MM.1S (cell line): ENCODE measurements at places on chromosomes 7 and 10.

DNA sequence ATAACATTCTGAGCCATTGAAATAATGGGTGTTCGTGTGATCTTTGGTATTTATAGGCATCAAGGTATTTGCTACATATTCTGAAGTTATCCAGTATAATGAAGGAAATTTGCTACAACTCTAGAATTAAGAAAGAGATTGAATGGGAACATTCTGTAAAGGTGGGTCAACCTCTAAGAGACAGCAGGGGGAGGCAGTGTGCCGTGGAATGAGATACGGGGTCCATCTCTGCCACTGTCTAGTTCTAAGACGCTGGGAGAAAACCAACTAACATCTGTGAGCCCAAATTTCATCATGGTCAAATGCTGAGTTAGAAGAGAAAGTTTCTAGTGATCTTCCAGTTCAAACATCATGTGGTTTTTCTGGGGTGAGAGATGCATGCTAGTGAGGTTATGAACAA, 368.9 kb downstream of the SORCS1 start:
- peak; percentile 65 for DNase-seq

DNA sequence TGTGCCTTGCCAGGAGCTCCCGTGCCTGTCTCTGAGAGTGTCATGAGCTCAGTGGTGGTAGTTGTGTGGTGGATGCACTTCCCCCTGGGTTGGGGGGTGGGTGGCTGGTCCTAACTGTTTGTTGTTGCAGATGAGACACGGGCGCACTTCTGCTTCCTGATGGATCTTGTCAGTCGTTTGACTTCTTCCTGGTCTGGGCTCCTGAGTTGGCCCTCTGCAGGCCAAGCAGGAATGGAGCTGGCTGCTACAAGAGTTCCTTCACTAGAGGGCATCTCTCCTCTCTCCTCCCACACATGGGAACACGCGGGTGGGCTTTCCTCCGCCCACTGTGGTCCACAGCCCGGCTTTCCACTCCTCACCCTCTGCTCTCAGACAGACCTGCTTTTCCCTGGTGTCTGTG, 82.0 kb downstream of the BMS1 start:
- no peak for DNase-seq

- no peak for DNase-seq
Observed at GRCh38 chr7:12716722-12717121, 29.3 kb downstream of the ARL4A start.

DNA sequence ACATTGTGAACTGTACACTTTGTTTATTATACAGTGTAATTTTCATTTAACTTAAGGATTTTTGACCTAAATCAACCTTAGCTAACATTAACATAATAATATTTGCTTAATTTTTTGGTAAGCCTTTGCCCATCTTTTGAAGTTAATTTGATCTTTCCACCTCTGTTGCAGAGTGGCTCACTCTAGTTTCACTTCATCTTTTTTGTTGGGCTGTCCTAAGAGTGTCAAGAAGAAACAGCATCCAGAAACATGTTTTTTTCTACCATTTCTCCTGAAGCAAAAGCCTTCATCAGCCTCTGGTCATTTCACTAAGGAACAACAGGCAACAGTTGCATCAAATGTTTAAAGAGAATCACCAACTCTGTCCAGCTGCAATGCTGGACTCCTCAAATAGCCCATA, 824.7 kb downstream of the REEP3 start:
- no peak for DNase-seq

- no peak for DNase-seq
Observed at GRCh38 chr7:50149369-50149768, 56.3 kb upstream of the ZPBP start.

- no peak for DNase-seq
Observed at GRCh38 chr10:77532068-77532467, 105.5 kb downstream of the KCNMA1 start.

GRCh38 chr7:117259615-117260014, 63.2 kb downstream of the WNT2 start:
- DNase-seq = no peak

DNA sequence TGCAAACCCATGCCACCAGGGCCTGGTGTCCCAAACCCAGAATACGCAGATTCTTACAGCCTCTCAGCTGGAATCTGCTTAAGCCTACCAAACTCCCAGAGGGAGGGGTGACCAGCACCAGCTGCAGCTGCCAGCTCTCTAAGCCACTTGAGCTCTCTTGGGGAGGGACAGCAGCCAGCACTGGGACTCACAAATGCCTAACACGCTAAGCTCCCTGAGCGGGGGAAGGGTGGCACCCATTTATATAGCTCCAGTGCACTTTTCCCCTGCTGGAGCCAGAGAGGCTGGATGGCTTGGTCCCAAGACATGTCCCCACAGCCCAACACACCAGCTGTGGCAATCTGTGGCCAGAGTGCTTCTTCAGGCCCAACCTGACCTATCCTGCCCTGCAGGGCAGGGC, 326.8 kb upstream of the NRG3 start:
- no peak for DNase-seq

- DNase-seq = no peak
Observed at GRCh38 chr10:78925800-78926319, 142.9 kb upstream of the ZMIZ1 start.

GRCh38 chr10:113022265-113022664, 72.2 kb downstream of the TCF7L2 start:
- no peak for DNase-seq

GRCh38 chr7:157500171-157500960, 163.6 kb downstream of the DNAJB6 start:
- no peak for DNase-seq

- DNase-seq = no peak
Observed at GRCh38 chr7:155387066-155387620, 70.8 kb upstream of the EN2 start.

- DNase-seq = no peak
Observed at GRCh38 chr7:21942955-21943354, 2.7 kb downstream of the CDCA7L start.

DNA sequence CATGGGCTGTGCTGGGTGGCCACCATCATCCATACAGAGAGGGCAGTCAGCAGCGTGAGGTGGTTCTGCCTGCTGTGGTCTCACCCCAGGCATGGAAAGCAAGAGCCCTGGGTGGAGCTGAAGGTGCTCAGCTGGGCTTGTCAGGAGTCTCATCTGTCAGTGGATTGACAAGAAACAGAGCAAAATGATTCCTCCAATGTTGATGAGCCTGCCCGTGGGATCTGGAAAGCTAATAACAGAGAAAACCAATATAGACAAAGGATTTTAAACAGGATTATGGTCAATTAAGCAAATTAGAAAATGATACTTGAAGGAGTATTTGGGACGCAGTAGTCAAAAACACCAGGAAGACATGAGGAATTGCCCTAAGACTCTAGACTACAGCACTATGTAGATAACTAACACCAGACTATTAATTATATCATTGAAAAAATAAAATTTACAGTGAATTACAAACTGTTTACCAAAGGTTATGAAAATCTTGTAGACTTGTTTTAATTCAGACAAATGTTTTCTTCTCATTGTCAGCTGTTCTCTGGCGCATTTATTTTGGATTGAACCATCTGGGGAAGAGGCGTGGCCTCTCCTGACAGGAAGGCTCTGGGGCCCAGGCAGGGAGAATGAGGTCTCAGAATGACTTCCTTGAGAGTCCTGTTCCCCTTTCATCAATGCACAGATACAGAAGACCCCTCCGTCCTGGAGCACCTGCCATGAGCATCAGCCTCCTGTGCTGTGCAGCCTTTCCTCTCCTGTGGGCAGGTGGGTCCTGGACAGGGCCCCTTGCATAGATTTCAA, 211.2 kb upstream of the PRSS58 start:
- no peak for DNase-seq

- no peak for DNase-seq
Observed at GRCh38 chr7:69032848-69033247, 565.4 kb upstream of the AUTS2 start.

DNA sequence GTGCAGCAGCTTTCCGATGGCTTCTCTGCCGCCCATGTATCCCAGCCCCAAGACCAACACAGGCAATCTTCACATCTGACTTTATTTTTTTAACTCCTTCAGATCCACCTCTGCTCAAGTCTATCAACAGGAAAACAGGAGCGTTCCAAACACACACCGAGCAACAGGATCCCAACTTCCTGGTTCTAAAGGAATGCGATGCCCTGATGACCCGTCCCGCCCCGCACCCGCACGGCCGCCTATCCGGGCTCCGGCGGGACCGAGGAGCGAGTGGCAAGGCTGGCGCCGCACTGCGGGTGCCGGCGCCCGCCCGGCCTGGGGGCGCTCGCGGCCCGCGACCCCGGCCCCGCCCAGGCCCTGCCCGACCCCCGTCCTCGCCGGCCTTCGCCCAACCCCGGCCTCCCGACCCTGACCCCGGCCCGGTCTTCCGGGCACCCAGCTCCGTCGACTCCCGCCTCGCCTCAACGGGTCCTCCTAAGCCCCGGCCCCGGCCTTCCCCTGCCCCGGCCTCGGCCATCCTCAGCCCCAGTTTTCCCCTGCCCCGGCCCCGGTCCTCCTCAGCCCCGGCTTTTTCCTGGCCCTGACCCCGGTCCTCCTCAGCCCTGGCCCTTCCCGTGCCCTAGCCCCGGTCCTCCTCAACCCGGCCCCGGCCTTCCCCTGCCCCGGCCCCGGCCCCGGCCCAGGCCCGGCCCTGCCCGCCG, 730 bp downstream of the LARP4B start:
- DNase-seq = no peak

GRCh38 chr10:62806251-62806650, 1.7 kb downstream of the ADO start:
- DNase-seq = no peak

DNA sequence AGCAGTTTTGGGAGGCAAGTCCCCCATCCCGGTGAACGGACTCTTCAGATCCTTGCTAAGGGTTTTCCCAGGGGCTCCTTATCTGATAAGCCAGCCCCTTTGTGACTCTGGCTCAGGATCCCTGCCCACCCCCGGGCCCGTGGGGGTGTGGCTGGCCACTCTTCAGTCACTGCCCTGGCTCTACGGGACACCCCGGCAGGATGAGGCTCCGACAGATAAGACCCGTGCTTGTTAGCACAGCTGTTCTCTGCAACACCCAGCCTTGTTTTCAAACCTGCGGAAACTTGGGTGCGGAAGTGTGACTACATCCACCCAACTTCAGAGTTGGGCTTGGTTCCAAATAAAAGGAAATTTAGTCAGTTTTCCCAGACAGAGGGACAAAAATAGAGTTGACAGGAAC, 66.7 kb upstream of the PODXL start:
- no peak for DNase-seq

GRCh38 chr10:60846173-60846572, 67.9 kb downstream of the CDK1 start:
- DNase-seq = no peak

DNA sequence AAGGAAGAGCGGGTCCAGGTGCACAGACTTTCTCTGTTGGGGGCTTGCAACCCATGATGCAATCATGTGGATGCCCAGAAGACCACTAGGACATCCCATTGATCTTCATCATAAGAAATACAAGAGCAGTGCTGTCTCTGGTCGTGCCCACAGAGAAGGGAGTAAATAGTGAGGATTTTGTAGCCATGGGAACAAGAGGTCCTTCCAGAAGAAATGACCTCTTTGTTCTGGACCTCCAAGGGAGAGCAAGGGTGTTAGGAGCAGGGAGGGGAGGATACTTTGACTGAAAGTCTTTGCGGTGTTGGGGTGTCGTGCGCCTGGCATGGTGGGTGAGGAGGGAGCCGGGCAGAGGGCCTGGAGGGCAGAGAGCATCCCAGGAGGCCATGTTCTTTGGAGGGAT, 55.0 kb upstream of the EN2 start:
- no peak for DNase-seq

DNA sequence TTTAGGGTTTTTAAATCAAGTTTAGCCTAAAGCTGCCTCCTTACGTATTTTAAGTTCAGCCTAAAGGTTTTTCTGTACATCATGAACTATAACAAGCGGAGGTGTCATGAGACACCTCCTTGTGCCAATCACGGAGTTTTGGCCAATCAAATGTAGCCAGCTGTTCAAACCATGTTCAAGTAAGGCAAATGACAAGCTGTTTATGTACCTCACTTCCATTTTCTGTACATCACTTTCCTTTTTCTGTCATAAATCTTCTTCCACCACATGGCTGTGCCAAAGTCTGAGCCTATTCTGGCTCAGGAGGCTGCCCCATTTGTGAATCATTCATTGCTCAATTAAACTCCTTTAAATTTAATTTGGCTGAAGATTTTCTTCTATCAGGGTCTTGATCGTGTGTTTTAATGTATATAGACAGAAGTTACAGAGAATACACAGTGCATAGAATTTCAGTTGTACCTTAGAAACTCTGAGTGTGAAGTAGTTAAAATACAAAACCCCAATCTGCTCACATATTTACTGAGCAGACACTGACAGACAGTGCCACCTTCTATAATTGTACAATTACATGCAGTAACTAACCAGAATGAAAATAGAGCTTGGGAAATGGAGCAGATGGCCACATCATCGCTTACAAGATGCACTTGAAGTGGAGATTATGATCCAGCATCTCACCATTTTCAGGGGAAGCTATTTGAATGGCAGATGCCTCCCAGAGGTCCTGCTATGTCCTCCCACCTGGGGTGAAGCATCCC, 76.9 kb upstream of the LANCL2 start:
- DNase-seq = no peak

DNA sequence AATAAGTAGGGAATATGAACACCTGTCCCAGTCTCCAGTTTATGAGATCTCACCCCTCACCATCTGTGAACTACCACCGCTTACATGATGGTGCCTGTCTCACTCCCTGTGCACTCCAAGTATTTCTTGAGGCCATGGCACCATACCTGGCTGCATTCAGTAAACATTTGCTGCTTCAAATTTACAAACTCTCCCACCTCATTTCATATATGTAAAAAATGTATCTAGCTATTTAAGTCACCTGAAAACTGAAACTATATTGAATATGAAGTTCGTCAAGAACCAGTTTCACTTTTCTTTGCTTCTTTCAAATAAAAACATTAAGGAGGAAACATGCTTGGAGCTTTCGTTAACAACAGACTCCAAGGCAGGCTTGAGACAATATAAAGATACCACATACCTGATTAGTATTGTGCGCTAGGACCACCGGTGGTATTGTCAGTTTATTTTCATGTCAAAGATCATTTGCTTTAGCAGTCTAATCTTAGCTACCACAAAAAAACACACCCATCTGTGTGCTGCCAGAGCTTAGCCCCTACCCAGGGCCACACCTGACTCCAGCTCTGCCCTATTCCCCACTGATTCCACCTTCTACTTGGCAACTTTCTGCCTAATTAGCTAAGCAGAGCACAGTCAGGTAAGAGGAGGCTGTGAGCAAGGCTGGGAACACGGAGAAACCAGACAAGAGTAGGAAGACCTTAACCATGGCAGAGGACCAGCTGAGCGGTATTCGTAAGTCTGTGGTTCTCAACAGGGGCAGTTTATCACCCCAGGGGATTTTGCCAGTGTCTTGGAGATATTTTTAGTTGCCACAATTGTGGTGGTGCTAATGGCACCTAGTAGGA, 92.0 kb downstream of the ZFAND4 start:
- peak; percentile 83 for DNase-seq

DNA sequence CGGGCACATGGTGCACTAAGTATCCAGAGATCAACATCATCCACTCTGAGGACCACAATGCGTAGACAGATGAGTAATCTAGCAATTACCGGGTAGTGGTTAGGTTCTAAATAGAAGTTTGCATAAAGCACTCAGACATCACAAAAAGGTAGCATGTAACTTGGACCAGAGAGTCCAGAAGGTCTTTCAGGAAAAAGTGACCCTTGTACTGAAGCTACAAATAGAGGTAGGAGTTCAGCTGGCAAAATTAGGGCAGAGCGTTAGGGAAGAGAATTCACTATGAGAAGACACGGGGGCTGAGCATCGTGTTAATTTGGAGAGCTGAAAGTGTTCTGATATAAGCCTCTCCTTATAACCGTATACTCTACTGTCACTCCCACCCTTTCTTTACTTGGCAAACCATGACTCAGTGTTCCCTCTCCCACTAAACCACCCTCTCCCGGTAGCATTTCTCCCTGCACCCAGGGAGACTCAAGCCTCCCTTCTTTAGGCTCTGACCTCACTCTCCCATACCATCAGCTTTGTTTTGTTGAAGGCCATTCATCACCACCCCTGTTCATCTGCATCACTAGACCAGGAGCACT, 222.2 kb upstream of the FZD1 start:
- DNase-seq = no peak
